ENCODE measurements at places on chromosomes 12 and 14.

- no peak for DNase-seq
These were observed 23.8 kb downstream of the PXN start for GRCh38 chr12:120241561-120242274.

DNA sequence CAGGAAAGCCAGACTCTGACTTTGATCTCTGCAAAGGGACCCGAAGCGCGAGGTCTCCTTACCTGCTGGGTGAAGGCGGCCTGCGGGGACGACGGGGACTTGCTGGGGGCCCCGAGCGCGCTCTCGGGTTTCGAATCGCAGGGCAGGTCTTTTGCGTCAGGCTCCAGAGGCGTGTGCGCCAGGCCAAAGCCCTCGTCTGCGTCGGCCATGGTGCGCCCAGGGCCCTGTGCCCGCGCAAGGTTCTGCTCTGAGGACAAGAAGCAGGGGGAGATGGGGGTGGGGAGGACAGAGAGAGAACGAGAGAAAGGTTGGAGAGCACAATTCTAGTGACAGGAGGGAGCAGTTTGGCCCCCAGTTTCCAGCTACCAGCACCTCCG is 2.3 kb downstream of the TBX5 start:
- DNase-seq, result no peak

DNA sequence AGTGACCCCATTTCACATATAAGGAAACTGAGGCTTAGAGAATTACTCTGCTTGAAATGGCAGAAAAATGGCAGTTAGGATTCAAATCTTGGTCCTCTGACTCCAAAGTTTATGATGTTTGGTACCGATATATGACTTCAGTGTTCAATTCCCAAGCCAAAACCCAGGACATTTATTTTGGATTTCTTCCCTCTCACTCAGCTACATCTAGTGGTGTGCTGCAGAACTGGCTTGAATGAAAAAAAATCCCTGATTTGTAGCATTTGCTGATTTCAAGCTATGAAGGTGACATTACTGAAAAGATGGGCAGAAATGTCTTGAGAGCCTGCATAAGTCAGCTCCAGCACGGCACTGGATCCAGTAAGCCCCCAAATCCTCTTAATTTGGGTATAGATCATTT is 106.4 kb downstream of the EFCAB11 start:
- DNase-seq, result no peak

GRCh38 chr14:51368721-51369163 is 128.7 kb downstream of the TMX1 start:
- no peak for DNase-seq

DNA sequence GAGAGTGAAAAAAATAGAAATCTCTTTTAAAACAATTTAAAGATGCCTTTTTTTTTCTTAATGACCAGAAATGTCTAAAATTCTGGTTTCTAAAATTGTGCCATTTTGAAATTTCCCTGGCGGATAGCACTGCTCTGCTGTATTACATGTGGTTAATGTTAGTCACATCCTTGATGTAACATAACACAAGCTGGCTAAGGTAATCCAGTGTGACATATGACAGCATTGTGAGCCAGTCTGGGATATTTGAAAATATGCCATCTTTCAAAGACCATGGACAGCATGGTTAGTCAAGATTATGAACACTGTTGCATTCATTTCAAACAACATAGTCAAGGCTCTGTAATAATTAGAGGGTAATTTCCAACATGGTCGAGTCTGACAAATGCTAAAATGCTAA is 133.2 kb downstream of the ALX1 start:
- DNase-seq, result no peak

GRCh38 chr12:22348208-22348607 is 13.7 kb upstream of the ST8SIA1 start:
- DNase-seq, result no peak

- DNase-seq, result no peak
These were observed 27.2 kb upstream of the EVL start for GRCh38 chr14:100038065-100038464.

DNA sequence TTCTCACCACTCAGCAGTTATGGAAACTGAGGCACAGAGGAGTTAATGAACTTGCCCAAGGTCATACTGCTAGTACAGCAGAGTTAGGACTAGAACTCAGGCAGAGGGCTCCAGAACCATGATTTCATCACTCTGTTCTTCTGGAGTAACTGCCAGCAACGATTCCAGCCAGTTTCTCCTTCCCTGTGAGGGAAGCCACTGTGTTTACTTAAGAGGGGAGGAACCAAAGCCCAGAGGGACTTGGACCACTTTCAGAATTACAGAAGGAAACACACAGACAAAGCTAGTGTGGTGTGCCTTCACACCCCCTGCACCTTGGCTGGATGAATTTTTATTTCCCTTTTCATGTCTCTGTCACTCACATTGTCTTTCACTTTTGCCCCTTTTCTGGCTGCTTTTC is 398.2 kb downstream of the DPF3 start:
- DNase-seq, result no peak

DNA sequence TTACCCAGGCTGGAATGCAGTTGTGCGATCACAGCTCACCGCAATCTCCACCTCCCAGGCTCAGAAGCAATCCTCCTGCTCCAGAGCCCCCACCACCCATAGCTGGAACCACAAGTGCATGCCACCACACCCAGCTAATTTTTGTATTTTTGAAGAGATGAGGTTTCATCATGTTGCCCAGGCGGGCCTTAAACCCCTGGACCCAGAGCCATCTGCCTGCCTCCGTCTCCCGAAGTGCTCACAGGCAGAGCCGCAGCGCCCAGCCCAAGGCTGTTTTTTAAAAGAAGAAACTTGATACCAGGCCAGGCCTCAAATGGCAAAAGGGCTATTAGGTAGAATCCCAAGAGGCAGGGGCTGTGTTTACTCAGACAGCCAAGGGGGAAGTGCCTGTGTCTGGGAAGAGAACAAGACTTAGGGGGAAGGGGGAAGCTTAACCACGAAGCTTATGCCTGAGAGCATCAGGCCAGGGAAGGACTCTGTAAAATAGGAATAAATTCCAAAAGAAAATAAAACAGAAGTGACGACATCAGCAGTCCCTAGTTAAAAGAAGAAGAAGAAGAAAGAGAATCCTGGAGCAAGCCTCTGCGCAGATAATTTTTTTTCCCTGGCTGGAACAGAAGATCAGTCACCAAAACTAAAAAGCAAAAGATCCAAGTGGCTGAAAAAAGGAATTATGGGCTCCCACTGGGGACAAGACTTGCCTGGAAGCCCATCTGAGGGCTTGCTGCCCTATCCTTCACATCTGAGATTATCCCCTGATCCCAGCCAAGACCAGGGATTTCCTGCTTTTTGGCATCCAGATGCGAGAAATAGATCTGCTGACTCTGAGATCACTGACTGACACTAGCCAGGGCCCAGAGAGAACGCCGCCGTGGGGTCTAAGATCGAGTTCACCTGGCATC is 170.5 kb downstream of the NDUFA12 start:
- no peak for DNase-seq

DNA sequence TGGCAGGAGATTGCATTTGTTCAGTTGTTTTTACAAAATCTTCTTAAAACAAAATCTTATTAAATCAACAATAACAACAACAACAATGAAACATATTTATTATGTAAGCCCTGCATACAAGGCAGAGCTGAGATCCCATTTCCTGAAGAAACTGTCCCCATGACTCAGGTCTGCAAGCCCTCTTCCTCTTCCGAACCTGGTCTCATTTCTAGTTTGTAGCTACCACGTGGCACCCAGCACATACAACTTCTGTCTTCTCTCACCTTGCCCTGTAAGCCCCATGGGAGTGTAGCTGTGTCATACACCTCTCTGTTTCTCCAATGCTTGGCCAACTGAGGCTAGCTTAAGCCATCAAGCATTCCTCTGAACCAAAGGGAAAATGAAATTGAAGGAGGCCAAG is 106.4 kb downstream of the SLC8A3 start:
- no peak for DNase-seq

DNA sequence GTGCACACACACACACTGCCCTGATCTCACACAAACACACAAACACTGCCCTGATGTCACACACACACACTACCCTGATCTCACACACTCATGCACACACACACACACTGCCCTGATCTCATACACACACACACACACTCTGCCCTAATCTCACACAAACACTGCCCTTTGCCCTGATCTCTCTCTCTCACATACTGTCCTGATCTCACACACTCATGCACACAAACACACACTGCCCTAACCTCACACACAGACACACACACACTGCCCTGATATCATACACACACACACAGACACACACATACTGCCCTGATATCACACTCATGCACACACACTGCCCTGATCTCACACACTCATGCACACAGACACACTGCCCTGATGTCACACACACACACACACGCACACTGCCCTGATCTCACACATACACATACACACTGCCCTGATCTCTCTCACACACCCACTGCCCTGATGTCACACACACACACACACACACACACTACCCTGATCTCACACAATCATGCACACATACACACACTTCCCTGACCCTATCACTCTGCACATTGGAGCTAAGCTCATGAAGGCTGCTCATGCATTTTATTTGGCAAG is 97.6 kb upstream of the DIO3 start:
- DNase-seq, result no peak

DNA sequence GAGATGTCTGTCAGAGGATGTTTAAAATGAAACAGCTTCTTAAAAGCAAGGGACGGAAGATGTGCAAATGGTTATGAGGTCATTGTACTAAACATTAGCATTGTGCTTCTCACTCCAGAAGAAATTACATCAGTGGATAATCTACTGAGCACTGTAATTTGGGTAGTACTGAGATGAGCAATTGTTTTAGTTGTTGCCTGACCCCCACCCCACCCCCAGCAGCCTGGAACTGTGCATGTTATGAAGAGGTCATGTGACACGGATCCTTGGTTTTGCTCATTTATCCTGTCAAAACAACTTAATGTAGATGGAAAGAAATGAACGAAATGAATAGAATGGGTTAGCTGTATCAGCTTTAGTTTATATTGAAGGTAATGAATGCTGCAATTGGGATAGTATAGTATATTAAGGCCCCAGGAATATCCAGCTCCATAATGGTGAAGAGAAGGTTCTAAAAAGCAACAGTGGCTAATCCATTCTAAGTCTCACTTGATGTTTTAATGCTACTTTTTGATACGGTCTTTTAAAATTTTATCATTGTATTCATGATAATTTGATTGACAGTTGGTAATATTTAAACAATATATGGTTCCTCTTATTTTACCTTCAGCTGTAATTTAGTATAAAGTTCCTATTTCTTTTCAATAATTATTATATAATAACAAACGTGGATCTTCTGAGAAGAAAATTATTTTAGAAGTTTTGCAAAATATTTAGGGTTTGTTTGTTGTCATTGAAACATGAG is 58.5 kb downstream of the WNK1 start:
- DNase-seq, result peak; percentile 53

GRCh38 chr12:88703790-88704189 is 123.5 kb upstream of the KITLG start:
- no peak for DNase-seq

DNA sequence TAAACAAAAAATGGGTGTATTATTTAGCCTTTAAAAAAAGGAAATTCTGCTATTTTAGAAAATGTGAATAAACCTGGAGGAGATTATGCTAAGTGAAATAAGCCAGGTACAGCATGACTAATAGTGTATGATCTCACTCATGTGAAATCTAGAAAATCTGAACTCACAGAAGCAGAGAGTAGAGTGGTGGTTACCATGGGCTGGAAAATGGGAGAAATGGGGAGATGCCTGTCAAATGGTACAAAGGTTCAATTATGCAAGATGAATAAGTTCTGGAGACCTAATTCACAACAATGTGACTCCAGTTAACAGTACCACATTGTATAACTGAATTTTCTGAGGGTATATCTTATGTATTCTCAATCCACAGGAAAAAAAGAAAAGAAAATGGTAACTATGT is 17.4 kb upstream of the LEMD3 start:
- DNase-seq, result no peak

DNA sequence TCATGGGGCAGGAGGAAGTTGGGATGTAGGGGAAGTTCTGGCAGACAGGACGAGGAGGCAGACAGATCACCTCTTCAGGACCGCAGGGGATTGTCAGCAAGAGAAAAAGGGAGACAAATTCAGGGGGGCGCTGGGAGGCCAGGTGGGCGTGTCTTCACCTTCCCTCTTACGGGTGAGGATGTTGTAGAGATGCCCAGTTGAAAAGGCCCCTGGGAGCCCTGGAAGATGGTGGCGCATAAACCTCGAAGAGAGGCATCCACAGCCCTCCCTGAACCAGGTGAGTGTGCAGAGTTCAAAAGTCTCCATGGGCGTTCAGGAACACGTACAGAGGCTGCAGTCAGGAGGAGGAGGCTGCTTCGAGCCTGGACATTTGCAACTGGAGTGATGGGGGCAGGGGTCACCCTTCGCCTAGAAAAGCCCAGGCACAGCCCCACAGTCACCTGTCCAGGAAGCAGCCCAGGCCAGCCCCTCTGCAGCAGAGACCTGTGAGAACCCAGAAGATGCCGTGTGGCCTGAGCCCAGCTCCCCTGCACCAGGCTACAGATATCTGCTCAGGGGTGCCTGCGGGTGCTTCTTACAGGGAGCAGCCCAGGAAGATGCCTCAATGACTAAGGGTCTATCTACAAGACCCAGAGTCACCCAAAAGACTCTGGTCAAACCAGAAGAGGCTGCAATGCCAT is 74.4 kb downstream of the PRIMA1 start:
- DNase-seq, result no peak

Data from GM10248 (cell line).